Smooth muscle cell of bladder (primary cell): ENCODE measurements at places on chromosomes 1 and 21. TPM values are rescaled to one million over a fixed set of nuclear protein-coding genes. Genes with fewer than 3 reads are reported as not detected.

Gene PGLYRP3
- not detected in 2 replicates for total RNA-seq

Gene TMEM125
- total RNA-seq = not detected in 2 replicates

Gene GIPC2
- 0.09 and 0.14 TPM in 2 replicates for total RNA-seq

Gene PPCS
- 31.9 and 33.4 TPM in 2 replicates for total RNA-seq

Gene TRIM17
- 0.09 and 0.14 TPM in 2 replicates for total RNA-seq

Gene ERICH3
- total RNA-seq = not detected in 2 replicates

Gene UCHL5
- total RNA-seq = 20.9 and 23.1 TPM in 2 replicates

Gene TAL1
- under 0.01 TPM in 2 replicates for total RNA-seq

Gene DEGS1
- total RNA-seq = 60.2 and 65.4 TPM in 2 replicates

Gene RBM11
- not detected in 2 replicates for total RNA-seq

Gene PAPPA2
- 3.8 and 9.3 TPM in 2 replicates for total RNA-seq

Gene RIPPLY3
- not detected in 2 replicates for total RNA-seq

Gene CEP170
- 72.7 and 101 TPM in 2 replicates for total RNA-seq

Gene SLC1A7
- 1.00 and 5.8 TPM in 2 replicates for total RNA-seq

Gene TRIM67
- under 0.01 TPM in 1 of 2 replicates, not detected in the other for total RNA-seq

Gene TBX15
- total RNA-seq = under 0.01 and 0.18 TPM in 2 replicates

Gene TFF2
- not detected in 2 replicates for total RNA-seq
